ENCODE measurements at places on chromosomes 3 and 15.

DNA sequence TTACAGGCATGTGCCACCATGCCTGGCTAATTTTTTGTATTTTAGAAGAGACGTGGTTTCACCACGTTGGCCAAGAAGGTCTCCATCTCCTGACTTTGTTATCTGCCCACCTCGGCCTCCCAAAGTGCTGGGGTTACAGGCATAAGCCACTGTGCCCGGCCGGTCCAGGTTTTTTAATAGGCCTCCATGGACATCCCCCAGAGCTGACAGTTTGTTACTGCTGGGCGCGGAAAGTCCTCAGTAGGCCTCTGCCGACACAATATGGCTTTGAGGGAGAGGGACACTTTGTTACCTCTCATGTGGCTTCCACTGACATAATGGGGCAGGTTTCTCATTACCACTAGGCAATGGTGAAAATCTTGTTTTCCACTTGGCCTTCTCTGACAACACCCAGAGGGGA, 152.0 kb downstream of the WNT7A start:
- no peak for DNase-seq

GRCh38 chr3:77324105-77324504, 284.2 kb downstream of the ROBO2 start:
- DNase-seq = no peak

- no peak for DNase-seq
Observed at GRCh38 chr3:160312014-160312624, 86.9 kb downstream of the C3orf80 start.

GRCh38 chr15:36877294-36877693, 223.1 kb downstream of the MEIS2 start:
- DNase-seq = no peak

GRCh38 chr3:194283221-194284006, 67.7 kb downstream of the CPN2 start:
- no peak for DNase-seq

DNA sequence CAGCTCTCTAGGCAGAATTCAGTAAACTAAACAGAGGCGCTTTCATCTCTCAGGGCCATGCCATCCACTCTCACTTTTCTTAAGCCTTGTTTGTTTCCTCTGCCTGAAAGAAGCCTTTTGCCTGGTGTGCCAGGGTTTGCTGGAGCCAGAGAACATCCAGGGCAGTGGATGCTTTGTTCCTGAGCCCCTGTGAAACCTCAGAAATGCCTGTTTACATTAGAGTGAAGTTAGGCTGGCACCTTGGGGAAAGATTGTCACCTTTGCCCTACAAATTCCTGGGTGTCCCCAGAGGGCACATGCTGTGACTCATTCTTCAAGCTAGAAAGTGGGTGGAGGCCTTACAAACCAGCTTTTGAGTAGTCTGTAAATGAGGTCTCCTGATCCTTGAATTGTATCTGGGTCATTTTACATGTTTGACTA, 10.7 kb upstream of the TRAK1 start:
- DNase-seq = no peak

GRCh38 chr15:65551183-65551582, 20.9 kb downstream of the HACD3 start:
- DNase-seq = no peak

DNA sequence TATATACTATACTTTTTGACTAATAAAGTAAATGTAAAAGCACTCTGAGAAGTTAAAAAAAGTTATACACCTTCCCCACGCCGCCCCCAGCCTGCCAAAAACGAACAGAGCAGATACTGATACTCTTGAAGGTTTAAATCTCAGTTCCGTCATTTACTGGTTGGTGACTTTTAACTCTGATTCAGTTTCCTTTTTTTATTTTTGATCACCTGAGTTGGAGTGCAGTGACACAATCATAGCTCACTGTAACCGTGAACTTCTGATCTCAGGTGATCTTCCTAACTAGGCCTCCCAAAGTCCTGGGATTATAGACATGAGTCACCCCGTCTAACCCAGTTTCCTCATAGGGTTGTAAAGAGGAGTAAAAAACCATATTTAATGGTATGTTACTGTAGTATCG, 3.3 kb upstream of the TIPIN start:
- DNase-seq = no peak

DNA sequence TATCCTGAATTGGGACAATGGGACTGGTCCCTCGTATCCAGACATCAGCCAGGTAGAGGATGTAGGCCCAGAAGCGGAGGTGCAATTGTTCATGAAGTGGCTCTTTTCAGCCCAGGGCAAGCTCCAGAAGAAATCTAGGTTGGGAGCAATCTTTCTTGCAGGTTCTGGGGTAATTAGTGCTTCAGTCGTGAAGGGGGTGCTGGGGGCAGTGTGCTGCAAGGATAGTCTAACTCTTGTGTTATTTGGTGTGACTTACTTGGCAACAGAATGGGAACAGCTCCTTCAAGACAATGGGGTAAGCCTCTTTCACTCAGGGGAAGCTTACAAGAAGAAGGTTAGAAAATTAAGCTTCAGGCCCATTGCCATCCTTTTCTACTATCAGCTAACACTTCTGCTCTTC, 273.0 kb downstream of the DIPK2A start:
- no peak for DNase-seq

- DNase-seq = no peak
Observed at GRCh38 chr15:29756358-29757267, 65.7 kb downstream of the TJP1 start.

- no peak for DNase-seq
Observed at GRCh38 chr3:149417174-149417573, 39.7 kb upstream of the TM4SF1 start.
